CD4-positive, alpha-beta T cell treated with Interleukin-6 for 4 hours (primary cell): ENCODE measurements at places on chromosomes 2 and 18.

DNA sequence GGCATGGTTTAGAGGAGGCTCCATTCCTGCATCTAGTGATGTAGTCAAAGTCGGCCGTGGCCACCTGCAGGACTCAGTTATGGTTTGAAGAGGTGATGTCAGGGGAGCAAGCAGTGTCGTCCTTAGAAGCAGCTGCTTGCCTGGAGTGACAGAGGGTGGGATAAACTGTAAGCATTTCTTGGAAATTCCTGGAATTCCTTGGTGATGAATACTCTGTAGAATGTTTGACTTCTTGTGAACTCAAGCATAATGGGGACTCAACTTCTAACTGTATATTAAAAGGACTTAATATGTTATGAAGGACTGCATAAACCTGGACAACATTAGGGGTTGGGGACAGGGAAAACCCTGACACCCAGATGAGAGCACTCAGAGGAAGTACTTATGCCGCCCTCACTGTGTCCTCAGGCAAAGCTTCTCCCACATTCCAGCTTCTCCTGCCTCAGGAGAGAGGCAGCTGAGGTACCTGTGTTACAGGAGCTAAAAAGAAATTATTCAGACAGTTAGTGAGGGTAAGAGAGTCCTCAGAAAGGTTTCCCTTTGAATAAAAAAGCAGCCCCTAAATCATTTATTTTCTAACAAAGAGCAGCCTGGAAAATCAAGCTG is 459.9 kb upstream of the CELF4 start:
- no peak for DNase-seq

DNA sequence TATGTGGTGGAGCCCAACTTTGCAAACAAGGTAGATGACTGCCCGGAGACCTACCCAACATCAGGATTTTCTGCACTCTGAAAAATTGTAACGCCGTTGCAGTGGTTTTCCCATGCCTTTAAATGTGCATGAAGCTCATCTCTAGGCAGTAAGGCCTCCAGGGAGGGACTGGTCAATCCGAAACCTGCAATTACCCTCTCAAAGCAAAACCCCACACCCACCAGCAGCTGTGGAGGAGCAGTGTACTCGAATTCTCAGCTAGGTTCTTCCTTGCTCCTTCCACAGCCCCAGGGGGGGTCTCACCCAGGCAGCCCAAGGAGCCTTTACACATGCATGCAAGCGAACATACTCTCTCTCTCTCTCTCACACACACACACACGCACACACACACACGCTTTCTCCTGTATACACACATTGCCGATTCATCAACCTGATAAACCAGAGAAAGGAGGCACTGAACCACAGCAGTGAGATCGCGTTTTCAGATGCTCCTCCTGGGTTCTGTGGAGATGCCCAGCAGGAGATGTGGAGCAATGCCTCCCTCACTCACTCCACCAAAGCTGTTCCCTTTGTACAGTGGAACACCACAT is 109.2 kb downstream of the VIT start:
- no peak for DNase-seq

GRCh38 chr18:24818441-24818840 is 358.0 kb downstream of the HRH4 start:
- no peak for DNase-seq

DNA sequence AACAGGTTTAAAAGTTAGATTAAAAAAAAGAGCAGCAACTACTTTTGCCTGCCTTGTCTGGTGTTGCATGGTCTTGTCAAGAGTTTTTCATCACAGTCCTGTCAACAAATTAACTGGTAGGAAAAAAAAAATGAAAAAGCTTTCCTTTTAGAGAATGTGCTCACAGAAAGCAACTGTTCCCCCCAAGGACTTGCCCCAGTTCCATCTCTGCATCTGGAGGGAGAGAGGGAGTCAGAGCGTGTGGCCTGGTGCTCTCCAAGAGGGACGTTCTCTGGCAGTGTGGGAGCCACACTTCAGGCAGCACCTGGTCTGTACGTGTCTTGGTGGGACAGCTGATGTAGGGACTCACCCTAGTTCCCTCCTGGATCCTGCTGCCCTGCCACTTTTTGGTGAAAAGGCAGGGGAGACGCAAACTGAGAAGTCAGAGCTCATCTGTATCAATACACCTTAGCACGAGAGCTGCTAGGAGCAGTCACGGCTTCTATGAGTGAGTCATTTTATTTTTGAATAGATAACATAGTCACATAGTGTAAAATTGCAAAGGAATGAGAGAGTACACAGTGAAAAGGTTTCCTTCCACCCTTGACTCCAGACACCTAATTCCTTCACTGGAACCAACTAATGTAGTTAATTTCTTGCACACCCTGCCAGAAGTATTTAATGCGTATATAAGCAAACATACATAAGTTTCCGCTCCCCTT is 172.5 kb upstream of the MGAT5 start:
- DNase-seq = no peak

DNA sequence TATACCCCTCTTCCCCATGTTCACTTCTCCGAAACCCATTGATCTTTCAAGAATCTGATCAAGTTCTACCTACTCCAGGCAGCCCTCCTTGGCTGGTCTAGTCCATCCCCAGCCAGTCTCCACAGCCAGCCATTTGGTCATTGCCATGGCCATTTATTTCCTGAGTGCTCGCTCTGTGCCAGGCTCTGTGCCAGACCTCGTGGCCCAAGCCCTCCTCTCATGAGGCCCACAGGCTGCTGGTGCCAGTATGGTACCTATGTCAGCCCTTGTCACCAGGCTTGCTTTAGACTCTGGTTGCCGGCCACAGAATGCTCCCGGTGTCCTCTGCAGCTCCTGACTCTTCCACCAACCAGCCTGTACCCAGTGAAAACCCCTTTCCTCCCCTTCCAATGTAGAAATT is 78.8 kb downstream of the CELF4 start:
- DNase-seq = no peak

- no peak for DNase-seq
Measured at GRCh38 chr2:201432038-201432620, 19.1 kb downstream of the TRAK2 start.

DNA sequence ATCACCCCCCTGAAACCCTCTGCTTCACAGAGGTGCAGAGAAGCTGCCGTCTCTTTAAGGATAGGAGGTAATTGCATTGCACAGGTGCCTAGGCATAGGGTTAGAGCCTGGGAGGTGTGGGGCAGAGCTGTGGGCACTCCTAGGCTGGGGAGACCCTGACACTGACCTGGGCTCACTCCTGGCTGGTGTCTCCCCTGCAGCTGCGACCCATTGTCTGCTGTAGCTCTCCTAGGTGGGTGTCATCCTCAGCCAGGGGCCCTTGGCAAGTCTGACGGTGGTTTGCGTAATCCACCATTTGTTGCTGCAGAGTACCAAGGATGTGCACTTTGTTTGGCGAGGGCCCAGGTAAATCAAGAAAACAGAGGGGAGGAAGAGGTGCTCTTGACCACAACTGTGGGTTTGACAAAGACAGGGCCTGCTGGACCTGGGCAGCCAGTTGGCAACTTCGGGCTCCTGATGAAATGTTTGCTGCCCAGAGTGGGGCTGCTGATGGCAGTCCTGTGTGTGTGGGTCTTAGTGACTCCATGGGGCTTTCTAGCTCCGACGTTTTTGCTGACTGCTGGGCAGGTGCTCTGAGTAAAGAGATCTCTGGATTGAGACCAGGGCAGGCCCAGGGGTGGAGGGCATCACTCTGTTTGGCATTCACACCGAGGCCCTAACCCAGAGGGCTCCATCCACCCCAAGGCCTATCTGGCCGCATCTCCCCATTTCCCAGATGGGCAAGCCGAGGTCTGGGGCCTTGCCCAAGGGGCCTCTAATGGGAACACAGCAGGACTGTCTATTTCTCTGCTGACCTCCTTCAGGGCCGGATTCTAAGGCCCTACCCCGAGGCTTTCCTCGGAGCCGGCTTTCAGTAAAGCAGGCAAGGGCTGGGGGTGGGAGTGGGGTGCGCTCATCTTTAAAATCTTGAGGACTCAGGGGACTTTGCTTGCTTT is 67.7 kb downstream of the EDAR start:
- no peak for DNase-seq
